ENCODE measurements at places on chromosomes 4 and X.

DNA sequence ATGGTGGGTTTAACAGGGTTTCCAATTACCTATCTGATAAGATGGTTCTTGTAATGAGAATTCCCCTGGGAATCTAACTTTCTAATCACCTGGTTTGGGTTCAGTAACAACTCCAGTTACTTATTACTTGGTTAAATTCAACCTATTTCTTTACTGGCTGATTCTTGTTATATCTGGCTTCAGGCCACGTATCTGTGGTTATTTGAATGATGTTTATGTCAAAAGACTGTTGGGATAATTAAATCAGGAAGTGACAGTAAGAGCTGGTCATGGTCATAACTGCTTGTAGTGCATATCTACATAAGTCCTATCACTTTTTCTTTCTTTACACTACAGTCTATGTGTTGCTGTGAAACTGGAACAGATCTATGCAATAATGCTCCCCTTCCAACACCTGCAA is 108.1 kb downstream of the MID1 start:
- no peak for DNase-seq

GRCh38 chr4:126004941-126005340 is 690.2 kb downstream of the FAT4 start:
- DNase-seq: no peak

GRCh38 chr4:155353923-155354540 is 22.7 kb downstream of the MAP9 start:
- peak; percentile 42 for DNase-seq

DNA sequence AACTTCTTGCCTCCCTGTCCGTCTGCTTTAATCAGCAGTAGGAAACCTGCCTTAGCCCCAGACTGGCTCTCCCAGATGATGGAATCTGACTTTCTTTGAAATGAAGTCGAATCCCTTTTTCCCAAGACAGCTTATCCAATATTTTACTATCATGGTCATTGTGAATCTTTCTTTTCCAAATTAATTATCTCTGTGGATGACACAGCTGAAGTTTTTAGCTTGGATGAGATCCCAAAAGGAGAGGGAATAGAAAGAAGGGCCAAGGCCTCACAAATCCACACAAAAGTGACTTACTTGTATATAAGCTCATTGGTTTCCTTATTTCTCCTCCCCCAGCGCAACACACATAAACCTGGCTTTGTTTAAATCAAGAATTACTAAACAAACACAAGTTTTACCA is 100.6 kb downstream of the RASL11B start:
- DNase-seq: no peak

DNA sequence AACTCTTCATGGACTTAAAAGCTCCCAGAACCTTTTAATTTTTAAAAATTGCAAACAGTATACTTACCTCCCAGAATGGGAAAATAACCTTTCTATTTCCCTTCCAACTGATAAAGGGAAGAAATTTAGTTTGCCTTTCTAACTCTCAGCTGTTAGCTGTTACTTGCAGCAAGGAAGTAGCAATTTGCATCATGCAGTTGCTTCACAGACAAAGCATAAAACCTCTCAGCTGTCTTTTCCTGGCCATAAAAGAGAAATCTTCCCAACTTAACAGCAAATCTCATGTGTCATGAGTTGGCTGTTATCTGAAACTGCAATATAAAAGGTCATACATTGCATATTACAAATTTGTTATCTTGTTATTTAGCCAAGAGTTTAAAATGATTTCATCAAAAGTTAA is 18.4 kb downstream of the C4orf17 start:
- no peak for DNase-seq

DNA sequence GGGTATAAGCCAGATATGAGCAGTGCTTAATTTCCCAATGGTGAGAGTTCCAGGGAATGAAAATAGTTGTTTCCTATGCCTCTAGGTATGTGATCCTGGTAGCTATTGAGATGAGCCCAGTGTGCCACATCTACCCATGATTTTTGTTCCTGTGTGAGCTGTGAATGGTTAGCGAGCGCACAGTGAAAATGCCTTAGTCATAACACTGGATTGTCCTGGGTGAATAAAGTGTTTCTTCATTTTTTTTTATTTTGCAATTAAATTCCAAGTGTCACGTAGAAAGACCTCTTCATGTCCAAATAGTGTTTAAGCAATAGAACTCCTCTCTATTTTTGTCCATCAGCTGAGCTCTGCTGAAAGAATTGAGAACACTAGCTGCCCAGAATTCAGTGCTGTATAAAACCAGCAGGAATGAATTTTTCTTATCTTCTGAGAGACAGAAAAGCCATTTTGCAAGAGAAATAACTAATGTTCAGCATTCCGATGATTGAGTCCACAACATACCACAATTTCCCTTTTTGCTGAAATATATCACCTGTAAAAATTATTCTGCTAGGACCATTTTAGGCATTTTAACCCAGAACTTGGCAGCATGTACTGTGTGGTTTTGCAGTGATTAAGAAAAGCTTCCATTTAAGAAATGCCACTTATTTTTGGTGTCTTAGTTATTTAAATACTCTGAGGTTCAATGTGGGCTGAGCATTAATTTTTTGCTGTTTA is 5.6 kb downstream of the MAOA start:
- DNase-seq: no peak

- no peak for DNase-seq
Observed at GRCh38 chr4:87270144-87270543, 49.7 kb upstream of the KLHL8 start.

DNA sequence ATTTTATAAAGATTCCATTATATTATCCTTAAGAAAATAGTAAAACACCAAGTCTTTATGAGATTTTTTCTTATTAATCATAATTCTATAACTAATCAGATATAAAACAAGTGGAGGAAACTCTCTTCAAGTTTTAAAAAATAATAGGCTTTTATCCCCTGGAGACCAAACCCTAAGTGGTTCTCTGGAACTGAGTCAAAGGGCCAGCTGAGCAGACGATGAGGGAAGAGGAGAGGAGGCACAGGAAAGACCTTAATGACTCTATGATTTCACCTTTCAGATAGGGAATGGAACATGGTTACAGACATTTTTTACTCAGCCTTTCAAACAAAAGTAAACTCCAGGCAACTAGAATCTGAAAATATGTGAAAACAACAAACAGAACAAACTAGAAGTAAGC is 201.8 kb downstream of the SLC39A8 start:
- DNase-seq: no peak

DNA sequence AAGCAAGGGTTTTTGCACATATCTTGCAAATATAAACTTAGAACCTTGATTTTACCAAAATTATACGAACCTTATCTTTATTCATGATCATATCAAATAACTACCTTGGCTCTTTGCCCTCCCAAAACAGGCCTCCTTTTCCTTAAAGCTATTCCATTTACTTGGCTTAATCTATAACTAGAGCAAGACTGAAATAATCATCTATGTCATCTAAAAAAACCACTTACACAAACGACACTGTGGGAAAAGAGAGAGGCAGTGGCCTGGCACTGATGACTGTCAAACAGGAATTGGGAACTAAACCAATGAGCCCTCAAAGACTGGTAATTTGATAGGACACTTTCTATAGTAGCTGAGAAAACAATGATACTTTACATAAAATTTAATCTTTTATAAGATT is 11.7 kb upstream of the PTPN13 start:
- no peak for DNase-seq

DNA sequence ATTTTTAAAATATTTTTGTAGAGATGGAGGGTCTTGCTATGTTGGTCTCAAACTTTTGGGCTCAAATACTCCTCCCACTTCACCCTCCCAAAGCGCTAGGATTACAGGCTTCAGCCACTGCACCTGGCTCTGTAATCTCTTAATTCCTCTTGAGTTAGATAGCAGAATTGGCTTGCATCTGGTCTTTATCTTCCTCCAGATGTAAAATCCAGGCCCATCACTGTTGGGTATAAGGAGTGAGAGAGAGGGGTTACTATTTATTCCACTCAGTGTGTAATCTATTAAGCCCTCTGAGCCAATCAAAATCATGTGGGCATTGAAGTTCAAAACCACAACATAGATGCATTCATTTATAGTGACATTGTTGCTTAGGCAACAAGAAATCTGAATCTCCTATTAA is 33.9 kb downstream of the ANK2 start:
- no peak for DNase-seq

GRCh38 chr4:25687773-25688172 is 32.1 kb downstream of the SLC34A2 start:
- no peak for DNase-seq

- no peak for DNase-seq
Observed at GRCh38 chr4:128220286-128221235, 67.1 kb downstream of the PGRMC2 start.

DNA sequence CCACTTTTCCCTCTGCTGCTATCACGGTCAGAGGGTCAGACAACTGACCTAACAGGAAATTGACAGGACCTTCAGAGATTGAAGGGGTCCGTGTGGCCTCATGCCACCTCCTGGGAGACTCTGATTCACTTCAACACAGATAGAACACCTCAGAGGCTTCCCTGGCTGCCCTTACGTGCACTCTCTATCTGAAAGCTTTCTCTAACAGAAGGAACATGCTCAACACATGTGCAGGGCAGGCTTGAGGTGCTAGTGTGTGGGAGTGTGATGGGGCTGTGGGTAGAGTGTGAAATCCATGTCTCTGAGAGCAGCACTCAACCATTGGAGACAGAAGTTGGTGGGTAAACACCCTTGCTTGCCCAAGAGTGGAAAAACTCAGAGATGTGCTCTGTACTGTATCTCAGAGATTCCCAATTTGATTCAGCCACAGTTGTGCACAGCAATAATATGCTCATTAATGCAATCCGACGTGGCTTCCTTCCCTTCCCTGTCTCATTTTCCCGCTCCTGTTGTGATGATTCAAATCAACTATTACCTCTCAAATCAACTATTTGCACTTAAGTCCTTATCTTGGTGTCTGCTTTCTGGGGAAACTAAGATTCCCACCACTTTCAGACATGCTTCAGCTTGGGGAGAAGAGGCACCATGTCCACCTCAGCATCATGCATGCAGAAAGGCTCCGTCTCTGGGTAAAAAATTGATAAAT is 62.0 kb upstream of the MAGEB2 start:
- no peak for DNase-seq

DNA sequence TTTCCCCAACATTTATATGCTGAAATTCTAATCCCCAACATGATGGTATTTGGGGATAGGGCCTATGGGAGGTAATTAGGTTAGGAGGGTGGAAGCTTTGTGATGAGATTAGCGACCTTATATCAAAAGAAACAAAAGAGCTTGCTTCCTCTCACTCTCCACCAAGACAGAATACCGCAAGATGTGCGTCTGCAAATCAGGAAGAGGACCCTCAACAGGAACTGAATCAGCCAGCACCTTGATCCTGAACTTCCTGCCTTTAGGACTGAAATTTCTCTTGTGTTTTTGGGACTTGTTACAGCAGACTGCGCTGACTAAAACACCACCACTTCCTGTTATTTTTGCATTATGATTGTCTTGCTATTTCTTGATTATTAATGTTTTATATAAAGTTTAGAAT is 1889.4 kb downstream of the C4orf33 start:
- DNase-seq: no peak

DNA sequence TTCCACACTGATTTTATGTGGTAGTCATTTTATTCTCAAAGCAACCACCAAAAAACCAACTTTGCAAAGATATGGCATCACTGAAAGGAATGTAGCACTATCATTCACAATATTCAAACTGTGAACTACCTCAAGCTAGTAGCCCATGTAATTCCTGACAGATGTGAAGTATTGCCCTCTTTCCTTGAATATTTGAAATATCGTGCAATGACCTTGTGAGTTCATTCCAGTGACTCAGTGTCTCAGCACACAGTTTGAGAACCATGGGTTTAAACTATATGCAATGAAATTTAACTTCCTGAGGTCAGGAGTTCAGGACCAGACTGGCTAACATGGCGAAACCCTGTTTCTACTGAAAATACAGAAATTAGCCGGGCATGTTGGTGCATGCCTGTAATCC is 20.9 kb upstream of the IQCM start:
- no peak for DNase-seq

- no peak for DNase-seq
Observed at GRCh38 chrX:80223982-80224579, 196.2 kb upstream of the TENT5D start.

GRCh38 chr4:182906786-182907185 is 10.4 kb downstream of the DCTD start:
- no peak for DNase-seq

All from tibial nerve (tissue), 4 donors.